ENCODE measurements at places on chromosomes 3 and 15.

GRCh38 chr3:197940745-197941384 lies 9.1 kb upstream of the RPL35A start:
- no peak for DNase-seq

DNA sequence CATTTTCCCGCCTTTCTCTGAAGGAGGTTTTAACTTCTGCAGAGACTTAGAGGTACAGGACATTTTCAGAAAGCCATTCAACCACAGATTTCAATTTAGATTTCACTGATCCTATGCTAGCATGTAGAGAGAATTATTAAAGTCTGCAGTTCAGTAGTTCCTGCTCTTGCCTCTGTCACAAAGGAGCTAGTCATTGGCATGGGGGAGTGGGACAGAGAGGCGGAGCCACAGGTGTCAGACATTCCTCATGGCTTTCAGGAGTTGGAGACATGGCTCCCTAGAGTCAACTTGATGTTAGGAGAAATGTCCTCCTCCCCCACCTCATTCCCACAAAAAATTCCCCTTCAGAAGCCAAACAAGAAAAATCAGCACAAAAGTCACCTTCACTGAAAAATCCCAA lies 66.0 kb upstream of the SIAH2 start:
- no peak for DNase-seq

DNA sequence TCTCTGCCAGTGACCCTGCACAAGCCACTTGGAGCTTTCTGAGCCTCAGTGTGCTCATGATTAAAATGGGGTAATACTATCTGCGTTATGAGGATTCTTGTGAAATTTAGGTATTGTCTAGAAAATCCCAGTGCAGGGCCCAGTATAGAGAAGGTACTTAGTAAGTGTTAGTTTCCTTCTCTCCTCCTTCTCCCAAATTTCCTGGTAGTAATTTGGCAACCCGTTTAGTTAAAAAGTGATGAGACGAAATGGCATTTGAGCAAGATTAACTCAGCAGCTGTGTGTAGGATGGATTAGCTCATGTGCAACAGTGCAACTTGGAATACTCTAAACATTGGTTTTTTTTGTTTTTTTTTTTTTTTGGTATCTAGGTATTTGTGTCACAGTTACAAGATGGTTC lies 84.6 kb downstream of the SLCO3A1 start:
- no peak for DNase-seq

GRCh38 chr3:87546216-87546615 lies 269.8 kb upstream of the POU1F1 start:
- DNase-seq = no peak

GRCh38 chr3:136750209-136750896 lies 1.8 kb downstream of the STAG1 start:
- DNase-seq = no peak

DNA sequence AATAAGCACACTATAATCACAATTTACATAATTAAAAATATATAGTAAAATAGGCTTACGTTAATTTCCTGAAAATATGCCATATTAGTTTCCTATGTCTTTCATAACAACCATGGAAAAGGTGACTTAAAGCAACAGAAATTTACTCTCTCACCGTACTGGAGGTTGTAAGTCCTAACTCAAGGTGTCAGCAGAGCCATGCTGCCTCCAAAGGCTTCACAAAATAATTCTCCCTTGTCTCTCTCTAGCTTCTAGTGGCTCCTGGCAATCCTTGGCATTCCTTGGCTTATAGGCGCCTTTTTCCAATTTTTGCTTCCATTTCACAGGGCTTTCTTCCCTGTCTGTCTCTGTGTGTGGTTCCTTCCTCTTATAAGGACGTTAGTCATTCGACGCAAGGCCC lies 7.6 kb downstream of the SI start:
- DNase-seq = no peak

DNA sequence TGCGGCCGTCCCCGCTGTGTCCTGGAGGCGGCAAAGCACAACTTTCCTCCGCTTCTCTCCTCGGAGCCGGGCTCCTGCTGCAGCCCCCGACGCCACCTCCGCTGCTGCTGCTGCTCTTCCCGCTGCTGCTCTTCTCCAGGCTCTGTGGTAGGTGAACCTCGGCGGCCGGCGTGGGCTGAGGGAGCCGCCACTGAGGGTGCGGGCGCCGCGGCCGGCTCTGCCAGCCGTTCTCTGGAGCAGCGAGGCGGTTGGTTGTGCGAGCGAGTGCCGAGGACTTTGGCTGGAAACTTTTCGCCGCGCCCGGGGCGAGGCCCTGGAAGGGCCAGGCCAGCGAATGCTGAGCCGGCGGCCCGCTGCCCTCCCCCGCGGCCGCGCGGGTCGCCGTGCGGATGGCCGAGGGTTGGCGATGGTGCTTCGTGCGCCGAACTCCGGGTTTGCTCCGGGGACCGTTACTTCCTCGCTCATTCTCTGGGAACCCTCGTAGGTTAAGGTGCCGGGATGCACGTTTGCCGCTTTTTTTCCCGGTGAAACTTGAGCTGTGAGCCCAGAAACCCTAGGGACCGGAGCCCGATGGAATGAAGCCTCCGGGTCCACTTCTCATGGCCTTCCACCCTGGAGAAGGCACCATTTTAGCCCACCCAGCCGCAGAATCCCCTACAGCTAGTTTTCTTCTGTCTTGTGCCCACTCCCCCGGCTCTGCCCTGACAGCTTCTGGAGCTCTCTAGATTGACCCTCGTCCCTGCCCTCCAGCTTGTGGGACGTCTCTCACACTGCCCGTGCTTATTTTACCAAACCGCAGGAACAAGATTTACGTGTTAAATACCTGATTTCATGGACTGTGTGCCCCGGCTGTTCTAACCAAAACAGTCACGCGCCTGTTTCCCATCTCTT lies 660 bp downstream of the NECTIN3 start:
- DNase-seq = peak; percentile 8

GRCh38 chr3:115838786-115839185 lies 215.5 kb downstream of the GAP43 start:
- no peak for DNase-seq

DNA sequence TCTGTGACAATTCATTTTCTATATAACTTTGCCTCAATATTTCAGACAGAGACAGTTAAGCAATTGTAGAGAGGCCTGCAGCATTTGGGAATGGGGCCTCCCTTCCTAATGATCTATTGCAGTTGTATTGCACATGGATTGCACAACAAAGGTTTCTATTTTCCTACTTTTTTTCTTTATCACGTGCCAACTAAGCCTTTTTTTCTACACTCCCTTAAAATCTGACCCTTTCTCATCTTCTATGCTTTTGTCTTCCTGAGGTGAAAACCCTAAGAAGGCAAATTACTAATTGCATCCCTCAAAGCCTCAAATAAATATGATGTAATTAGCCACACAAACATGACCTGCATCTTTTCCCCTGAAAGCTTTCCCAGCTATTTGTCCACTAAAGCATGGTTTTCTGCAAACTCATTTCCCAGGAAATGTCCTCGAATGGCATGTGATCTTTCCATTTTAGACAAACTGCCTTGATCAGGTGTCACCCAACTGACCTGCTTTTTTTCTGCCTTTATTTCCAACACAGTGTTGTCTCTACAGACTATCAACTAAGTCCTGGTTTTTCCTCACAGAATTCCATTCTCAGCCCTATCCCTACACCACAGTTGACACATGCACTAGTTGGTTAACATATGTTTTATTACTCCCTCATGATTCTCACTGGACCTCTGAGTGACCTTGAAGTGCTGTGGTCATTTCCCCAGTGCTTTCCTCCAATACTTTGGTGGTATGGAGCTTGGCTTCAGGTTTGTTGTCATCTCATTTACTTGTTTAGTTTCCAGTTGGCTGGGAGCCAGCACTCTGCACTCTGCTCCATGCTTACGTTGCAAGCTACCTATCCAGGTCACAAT lies 31.9 kb upstream of the TSC22D2 start:
- no peak for DNase-seq

GRCh38 chr15:27967541-27967940 lies 131.6 kb downstream of the OCA2 start:
- no peak for DNase-seq

- no peak for DNase-seq
Observed at GRCh38 chr15:36603987-36604386, 24.6 kb downstream of the CDIN1 start.

All from activated CD8-positive, alpha-beta memory T cell treated with anti-CD3 and anti-CD28 coated beads for 48 hours (primary cell).